ENCODE measurements at places on chromosomes 6 and 20.

DNA sequence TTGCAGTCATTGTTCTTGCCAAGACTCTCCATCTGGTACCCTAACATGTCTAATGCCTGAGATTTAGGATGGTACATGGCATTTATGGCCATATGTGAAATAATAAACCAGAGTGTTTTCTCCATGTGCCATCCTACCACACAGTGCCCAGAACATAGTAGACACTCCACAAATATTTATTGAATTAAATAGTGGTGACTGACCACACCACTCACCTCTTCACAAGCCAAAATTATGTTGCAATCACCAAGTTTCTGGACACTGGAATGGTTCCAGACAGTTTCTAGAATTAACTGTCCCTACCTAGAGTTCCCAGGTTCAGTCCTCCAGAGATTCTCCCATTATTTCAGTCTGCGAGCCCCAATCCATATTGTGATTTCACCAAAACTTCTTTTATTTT is 427.3 kb downstream of the KIF16B start:
- DNase-seq = no peak

DNA sequence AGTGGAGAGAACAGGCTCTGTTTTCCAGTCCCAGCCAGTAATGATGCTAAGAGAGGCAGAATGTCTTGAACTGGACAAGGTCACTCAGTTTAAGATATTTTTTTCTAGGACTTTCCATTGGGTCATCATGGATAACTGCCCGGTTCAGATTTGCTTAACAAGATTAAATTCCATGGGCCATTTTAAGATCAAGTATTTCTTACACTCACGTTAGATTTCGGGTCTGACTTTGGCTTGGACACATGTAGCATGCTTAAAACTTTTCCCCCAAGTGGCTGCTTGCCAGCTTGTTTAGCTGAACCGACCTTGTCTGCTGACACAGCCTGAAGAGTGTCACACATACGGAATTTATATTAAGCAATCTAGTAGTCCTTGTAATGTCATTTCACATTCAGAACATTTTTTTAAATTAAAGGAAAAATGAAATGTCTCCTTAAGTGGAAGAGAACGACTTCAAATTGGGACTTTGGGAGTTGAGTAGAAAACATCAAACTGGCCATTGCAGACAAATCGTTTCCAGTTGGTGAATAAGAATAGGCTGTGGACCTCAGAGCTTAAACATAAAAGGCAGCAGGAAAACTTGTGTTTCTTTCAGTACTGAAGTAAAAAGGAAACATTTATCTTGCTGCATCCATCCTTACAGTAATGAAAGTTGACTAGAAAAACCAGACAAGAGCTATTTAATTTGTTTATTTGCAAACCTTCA is 29.0 kb downstream of the ARMC2 start:
- DNase-seq = no peak

DNA sequence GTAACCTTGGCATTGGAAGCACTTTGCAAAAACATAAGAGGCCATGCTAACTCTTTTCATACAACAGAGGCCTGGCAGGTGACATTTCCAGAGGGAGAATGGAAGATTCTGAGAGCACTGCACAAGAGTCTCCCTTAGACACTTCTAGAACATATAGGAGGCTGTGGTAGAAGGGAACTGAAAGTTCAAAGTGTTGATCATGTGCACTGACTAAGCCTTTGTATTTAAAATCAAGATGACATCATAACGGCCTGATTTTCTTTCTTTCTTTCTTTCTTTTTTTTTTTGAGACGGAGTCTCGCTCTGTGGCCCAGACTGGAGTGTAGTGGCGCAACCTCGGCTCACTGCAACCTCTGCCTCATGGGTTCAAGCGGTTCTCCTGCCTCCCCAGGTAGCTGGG is 26.8 kb upstream of the DNAAF9 start:
- DNase-seq = no peak

DNA sequence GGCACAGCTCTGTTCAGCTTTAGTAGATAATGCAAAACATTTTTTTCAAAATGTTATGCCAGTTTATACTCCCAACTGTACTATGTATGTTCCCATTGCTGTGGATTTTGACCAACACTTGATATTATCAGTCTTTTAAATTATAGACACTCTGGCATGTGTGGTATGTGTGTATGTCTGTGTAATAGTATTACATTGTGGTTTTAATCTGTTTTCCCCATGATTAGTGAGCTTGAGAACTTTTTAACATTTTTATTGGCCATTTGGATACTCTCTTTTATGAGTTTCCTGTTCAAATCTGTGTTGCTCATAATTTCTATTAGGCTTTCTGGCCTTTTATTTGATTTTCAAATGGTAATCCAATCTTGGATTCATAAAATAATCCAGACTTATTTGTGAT is 69.2 kb upstream of the TXNDC5 start:
- no peak for DNase-seq

- DNase-seq = no peak
Measured at GRCh38 chr20:63072991-63073737, 66.4 kb upstream of the BHLHE23 start.

DNA sequence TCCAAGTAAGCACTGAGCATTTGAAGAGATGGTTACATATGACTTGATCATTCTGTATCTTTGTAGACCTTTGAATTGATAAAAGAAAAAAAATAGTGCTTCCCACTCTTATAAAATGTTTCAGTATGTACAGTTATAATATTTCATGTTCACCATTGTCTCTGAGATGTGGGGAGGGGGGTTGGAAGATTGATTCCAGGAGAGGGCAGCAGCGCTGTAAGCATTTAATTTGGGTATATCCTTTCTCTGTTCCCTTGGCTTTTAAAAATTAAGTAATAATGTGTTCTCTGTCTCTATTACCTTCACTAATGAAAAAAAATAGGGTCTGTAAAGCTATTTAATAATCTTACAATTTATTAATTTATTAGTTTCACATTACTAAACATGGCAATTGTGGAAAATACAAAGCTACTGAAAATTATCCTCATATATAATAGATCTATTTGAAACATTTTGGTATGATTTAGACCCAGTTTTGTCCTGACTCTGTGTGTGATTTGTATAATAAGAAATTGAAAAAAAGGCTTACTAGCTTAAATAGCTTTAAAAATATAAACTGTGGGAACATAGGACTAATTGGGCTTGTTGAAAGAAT is 341.2 kb downstream of the CDKAL1 start:
- no peak for DNase-seq

DNA sequence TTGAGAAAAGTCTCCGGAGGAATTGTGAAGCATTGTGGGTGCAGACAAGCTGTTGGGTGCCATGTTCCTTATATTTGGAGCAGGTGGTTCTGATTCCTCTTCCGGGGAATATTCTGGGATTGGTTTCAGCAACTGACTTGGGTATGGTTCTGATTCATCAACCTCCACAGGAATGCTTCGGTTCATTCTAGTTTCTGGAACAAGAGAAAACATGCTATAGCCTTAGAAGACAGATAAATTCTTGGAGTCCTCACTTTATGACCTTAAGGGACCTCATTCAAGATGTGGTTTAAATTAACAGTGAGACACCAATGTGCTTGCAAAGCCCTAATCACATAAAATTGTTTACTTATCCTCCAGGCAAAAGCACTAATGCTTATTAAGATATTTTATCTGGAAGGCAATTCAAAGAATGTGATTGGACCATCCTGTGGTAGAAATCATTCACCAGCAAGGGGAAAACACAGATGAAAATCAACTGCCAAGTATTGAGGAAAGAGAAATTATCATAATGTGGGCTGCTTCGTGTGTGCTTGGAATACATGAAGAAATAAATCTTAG is 13.7 kb downstream of the TRAF3IP2 start:
- DNase-seq = no peak

DNA sequence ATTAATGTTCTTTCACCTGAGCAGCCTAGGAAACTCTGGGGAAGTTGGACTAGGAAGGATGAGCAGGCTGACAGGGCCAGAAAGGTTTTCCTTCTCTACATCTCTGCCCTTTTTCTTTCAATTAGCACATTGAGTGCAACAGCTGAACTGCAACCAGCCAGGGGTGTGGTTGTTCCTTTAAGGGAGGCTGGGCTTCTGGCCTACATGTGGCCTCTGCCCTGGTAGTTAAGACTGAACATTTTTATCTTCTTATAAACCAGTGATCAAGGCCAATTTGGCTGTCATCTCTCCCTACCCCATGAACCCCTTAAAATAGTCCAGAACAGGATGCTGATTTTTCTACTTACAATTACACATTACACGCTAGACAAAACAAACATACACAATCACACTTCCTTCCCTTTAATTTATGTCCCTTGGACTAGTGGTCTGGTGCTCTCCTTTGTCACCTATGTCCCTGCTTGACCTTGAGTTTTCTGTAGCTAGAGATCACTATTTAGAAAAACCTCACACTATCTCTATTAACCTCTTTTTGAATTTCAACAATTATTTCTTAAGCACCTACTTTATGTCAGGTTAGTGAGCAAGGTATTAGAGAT is 60.3 kb downstream of the RNF217 start:
- no peak for DNase-seq

GRCh38 chr6:24929242-24929641 is 6.5 kb downstream of the RIPOR2 start:
- DNase-seq = no peak
